ENCODE measurements at places on chromosomes 7 and 10.

DNA sequence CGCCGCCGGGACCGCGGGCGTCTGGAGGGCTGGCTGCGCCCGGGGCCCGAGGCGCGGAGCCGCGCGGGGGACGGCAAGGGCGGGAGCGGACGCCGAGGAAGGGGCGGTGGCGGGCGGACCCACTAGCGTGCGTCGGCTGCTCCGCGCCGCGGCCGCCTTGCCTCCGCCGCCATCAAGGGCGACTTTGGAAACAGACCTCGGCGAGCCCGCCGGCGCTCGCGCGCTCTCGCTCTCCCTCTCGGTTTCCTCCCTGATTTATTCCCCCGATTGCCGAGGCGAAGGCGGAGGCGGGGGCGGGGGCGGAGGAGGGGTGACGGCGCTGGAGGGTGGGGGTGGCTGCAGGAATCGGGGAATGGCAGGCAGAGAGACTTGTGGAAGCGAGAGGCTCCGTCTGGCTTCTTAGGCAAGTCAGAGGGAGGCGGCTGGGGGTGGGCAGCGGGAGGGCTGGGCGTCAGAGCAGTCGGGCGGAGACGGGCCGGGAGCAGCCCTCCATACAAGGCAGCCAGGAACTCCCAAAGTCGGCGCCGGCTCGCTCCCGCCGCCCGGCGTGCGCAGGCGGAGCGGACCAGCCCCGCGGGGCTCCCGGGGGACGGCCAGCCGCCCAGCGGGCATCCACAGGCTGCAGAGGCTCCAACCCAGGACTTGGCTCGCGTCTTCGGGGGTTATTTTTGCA is at the start of gene CACNA2D1:
TSS of gene CACNA2D1 (minus strand) at position 231 of the 673 bp plus-strand sequence.
- no peak for DNase-seq

DNA sequence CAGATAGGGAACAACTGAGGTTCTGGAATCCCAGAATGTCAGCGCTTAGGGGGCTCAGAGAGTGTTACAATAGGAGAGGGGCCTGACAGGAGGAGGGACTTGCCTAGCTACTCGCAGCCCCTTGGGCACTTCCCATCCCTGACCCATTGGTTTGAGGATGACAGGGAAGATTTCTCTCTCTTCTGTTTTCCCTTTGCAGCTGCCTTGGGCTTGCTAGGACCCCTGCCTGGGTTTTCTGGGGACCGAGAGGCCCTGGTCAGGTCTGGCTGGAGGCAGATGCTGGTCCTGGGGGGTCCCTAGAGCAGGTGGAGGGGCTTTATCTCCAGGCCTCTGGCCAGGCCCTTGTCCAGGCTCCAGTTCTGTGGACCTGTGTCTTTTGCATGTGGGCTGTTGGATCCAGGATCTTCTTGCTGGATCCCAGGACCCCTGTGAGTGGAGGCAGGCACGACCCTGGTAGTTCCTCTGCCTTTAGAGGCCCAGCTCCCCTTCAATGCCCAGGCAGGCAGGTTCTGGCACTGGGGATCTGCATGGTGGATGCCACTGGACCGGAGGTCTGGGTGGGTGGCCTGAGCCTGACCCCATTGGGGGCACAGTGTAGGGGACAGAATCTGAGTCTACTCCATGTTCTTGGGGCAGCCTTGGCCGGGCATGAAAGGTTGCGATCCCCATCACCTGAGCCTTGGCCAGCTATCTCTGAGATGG is 26.9 kb downstream of the RAMP3 start:
- DNase-seq = no peak

GRCh38 chr7:77415476-77415822 is 700 bp downstream of the GSAP start:
- DNase-seq = no peak

DNA sequence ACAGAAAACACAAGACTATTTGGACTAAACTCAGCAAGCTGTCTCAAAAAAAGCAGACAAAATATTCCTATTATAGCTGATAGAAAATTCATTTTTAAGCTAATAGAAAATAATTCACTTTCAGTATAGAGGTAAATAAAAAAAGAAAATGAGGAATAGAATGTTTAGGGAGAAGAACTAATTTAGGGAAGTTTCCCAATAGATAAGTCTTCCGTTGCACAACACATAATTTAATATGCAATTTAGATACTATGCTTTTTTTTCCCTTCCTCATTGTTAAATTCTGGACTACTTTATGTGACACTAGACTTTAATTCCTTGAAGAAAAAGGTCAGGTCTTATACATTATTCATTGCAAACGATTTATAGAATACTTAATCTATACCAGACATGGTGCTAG is 10.3 kb downstream of the PNPLA8 start:
- DNase-seq = no peak

DNA sequence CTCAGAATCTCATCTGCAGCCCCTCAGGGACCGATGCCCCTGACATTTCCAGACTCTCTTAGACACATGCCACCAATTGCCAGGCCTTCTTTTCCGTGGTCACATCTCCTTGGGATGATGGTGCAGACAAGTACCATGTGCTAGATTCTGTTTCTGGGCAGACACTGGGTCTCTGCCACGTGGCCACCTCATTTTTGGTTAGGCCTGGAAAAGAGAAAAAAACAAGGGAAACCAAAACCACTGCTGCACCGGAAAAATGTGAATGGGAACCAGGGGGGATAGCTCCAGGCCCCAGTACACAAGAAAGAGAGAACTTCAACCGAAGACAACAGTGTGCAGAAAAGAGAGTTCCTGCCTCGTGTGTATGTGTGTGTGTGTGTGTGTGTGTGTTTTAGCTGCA is 23.0 kb upstream of the MXI1 start:
- DNase-seq = no peak

- no peak for DNase-seq
Observed at GRCh38 chr10:105187243-105187642, 546.2 kb downstream of the SORCS3 start.

DNA sequence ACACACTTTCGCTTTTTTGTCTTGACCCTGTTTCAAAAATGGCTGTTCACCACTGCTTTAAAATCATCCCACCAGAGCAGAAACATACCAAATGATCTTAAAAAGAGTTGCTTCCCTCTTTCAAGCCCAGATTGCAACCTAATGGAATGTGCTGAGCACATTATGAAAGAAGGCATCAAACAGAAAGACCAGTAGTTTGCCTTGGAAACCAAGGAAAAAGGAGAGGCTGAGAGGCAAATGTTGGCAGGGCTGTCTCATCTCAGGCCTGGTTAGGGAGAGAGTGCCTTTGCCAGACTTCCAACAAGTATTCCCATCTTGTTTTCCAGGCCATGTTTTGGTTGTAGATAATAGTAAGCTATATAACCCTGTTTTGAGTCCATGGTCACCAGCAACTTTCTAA is 64.3 kb downstream of the ABCB4 start:
- no peak for DNase-seq

- DNase-seq = no peak
Observed at GRCh38 chr7:122199171-122199570, 55.1 kb upstream of the AASS start.

DNA sequence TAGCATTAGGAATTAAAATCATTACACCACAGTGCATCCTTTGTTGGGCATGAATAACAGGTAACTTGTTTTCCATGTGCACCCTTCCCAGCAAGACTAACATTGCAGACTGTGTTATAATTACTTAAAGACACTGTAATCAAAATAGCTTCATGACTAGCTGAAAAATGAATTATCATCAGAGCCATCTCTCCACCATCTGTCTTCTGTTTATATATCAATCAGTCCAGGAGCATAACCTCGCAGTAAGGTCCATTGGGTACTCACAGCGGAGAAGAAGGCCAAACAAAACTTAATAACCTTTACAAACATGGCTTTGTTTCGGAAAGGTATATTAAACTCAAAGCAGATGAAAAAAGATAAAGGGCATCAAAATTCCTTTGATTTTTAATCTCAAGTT is 90.6 kb downstream of the ODAD2 start:
- DNase-seq = no peak

GRCh38 chr7:32178677-32179366 is 108.6 kb upstream of the PDE1C start:
- DNase-seq = no peak

- DNase-seq = no peak
Observed at GRCh38 chr10:57249615-57250281, 888.7 kb upstream of the ZWINT start.

GRCh38 chr7:1674161-1675035 is 4.3 kb downstream of the ELFN1 start:
- no peak for DNase-seq

DNA sequence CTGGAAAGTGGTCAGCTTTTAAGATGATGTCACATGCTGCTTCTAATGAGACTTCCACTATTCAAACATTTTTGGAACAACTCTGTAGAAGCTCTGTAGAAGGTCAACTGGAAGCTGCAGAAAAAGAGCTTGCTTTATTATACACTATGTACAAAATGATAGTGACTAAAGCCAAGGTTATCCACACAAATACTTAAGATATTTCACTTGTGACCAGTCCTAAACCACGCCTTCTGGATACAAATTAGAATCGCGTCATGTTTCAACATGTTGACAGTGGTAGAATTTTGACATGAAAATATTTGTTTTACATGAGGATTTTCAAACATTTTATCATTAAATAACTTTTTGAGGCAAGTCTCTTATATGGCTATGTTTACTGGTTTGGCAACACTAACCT is 499.6 kb upstream of the PHF14 start:
- no peak for DNase-seq

- no peak for DNase-seq
Observed at GRCh38 chr7:28958235-28958979, at the start of gene TRIL. TRIL (minus strand) TSS chr7:28958330; CDS start chr7:28958046, 284 bp downstream.

GRCh38 chr7:78438433-78438832 is 639.9 kb downstream of the PHTF2 start:
- no peak for DNase-seq

- DNase-seq = no peak
Observed at GRCh38 chr10:103759100-103759781, 96.1 kb downstream of the SH3PXD2A start.

GRCh38 chr7:151192002-151192539 is 5.0 kb upstream of the ASB10 start:
- no peak for DNase-seq

- no peak for DNase-seq
Observed at GRCh38 chr10:66637273-66638036, 288.4 kb upstream of the LRRTM3 start.
